ENCODE measurements at places on chromosomes 1 and 21. TPM values are rescaled to one million over a fixed set of nuclear protein-coding genes. Genes with fewer than 3 reads are reported as not detected.

- no peak for DNase-seq
Measured at GRCh38 chr1:26142159-26142558, 16.7 kb upstream of the FAM110D start.

DNA sequence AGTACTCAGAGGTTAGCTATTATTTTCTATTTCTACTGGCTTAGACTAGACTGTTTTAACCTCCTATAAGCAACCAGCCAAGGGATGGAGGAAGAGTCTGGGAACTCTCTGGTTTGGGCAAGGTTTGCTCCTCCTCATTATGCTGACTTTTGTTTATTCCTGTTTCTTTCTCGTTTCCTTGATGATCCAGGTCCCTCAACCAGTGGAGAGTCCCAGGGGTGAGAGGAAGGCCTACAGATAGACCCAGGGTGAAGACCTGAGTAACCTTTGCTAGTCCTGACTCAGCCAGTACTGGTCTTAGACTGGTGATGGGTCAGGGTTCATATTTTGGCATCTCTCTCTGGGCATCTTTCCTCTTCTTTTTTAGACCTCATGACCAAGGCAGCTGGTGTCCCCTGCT lies 5.4 kb downstream of the TUFT1 start:
- no peak for DNase-seq

- no peak for DNase-seq
Measured at GRCh38 chr21:34185026-34185750, 111.8 kb downstream of the MRPS6 start.

DNA sequence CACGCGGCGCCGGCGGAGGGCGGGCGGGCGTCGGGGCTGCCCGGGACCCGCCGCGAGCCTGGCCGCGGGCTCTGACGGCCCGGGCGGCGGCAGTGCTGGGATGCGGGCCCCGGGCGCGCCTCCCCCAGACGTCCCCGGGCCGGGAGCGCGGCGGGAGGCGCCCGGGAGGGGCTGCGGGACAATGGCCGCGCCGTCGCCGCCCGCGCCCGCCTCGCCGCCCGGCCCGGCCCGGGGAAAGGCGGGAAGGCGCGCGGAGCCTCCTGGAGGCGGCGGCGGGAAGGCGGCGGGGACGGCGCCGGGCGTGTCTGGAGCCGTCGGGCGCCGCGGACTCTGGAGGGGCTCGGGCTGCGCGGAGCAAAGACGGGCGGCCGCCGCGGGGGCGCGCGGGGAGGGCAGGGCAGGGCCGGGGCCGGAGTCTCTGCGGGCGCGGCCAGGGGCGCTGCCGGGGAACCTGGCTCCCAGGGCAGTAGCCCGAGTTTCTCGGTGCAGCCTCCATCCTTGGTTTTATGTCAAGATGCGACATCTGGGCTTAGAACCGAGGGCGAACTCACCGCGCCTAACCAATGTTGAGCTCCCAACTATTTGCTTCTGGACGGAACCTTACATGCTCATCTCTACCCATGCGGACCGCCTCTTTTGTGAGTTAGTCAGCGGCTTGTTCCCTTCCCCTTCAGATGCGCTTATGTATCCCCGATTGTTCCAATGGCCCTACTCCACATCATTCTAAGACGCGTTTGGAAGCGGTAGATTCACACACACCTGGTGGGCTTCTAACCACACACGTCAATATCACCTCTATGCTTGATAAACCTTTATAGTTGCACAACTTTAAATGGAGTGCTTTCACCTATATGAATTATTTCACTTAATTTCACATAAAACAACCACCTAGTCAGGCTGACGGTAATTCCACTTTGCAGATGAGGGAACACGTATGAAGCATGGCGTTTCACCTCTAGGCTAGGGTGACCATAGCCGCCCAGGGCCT lies 651 bp downstream of the ZBTB8A start:
- no peak for DNase-seq

DNA sequence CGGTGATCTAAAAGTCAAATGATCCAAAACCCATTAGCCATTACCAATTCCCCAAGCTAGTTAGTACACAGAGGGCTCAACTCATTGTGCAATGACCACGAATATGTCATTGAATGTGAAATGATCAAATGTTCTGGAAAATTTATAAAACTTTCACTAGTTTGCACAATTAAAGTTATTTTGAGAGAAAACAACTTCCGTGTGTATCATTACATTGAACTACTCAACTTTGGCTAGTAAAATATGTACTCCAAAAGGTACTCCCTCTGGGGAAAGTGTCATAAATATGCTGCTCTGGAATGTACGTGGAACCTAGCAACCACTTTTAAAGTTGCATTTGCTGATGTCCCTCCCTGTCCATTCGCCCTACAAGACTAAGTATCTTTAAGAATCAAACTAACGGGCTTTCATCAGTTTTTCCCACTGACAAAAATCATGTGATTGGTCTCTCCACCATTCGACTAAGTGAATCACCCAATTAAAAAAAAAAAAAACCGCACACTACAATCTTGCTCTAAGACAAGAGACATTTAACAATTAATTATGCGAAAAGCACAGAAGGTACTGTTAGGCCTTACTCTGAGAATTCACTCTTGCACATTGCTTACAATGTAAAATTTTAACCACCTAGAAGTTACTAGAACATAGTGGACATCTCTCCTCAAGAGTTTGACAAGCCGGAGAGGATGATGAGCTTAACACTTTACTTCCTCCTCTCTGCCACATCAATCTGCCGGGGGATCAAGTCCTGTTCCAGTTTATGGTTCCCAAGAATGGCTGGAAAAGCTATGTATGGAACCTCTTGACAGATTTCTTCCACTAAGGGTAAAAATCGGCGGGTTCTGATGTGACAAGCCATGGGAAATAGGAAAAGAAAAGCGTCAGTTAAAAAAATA lies 1.2 kb downstream of the ACBD3 start:
- no peak for DNase-seq

- no peak for DNase-seq
Measured at GRCh38 chr21:36096398-36097290, 26.8 kb downstream of the CBR1 start.

The C1orf141 gene
- total RNA-seq = 1.2 TPM

The UBL4B gene
- total RNA-seq = not detected

The TFF2 gene
- not detected for total RNA-seq

Data from activated CD4-positive, alpha-beta memory T cell treated with anti-CD3 and anti-CD28 coated beads for 36 hours (primary cell).